ENCODE measurements at places on chromosomes 1 and 21.

- DNase-seq, result peak; percentile 21
Observed at GRCh38 chr1:180720753-180721152, 88.9 kb downstream of the XPR1 start.

DNA sequence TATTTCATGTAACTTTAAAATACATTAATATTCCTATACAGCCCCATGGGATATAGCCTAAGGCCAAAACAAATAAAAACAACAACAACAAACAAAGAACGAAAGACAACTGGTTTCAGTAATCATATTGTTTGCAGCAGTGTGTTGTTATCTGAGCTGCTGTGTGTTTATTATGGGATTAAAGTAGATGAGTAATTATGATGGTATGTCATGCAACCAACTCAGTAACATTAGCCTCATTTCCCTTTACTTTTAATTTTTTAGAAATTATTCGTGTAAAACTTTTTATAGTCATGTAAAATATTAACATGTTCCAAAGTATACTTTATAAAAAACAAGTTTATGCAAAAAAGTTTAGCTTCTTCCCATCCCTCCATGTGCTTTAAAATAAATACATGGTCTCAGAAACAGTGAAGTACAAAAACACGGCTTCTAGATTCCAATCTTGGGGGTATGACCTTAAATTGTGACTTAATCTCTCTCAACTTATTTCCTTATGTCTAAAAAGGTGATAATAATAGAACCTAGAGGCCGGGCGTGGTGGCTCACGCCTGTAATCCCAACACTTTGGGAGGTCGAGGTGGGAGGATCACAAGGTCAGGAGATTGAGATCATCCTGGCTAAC lies 176.1 kb downstream of the SLC45A1 start:
- DNase-seq, result no peak

- DNase-seq, result peak; percentile 46
Observed at GRCh38 chr1:226325178-226325577, 16.2 kb upstream of the LIN9 start.

DNA sequence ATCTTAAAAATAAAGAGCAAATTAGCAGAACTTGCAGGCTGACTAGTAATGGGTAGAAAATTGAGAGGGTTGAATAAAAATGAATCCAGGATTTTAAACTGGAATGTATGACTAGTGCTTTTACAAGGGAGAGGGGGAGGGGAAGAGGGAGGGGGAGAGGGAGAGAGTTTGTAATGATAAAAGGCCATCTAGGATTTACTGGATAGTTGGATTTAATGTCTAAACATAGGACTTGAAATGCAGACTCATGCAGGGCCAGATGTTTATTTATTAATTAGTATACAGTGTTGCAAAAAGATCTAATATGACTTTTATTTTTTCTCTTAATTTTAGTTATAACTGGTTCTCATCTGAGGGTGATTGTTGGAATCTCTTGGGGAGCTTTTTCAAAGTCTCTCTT lies 4.3 kb downstream of the ZNF326 start:
- DNase-seq, result no peak

GRCh38 chr21:38679534-38679933 lies 126.2 kb upstream of the ETS2 start:
- DNase-seq, result peak; percentile 23

DNA sequence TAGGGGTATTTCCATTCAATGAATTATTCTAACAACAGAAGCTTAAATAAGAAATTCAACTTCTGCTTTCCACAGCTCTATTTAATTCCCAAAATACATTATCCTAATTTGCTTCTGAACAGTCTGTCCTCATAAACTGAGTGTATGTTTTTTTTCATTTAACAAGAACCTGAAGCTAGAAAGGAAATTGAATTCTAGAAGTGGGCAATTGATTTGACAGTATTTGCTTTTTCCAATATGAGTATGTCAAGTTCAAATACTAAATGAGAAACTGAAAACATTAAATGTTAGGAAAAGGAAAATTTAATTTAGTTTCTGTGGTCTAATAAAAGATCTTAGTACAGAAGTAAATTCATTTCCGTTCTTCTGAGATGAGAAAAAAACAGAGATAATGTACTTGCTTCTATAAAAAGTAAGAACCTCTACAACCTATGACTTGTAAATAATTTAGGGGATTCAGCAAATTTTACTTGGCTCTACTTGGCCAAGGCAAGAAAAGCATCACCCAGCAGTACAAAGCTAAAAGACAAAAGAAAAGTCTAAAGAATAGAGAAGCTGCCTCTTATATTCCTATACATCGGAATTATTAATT lies 31.1 kb downstream of the RAB3GAP2 start:
- DNase-seq, result no peak

- no peak for DNase-seq
Observed at GRCh38 chr1:187336441-187337168, 507.9 kb downstream of the PLA2G4A start.

DNA sequence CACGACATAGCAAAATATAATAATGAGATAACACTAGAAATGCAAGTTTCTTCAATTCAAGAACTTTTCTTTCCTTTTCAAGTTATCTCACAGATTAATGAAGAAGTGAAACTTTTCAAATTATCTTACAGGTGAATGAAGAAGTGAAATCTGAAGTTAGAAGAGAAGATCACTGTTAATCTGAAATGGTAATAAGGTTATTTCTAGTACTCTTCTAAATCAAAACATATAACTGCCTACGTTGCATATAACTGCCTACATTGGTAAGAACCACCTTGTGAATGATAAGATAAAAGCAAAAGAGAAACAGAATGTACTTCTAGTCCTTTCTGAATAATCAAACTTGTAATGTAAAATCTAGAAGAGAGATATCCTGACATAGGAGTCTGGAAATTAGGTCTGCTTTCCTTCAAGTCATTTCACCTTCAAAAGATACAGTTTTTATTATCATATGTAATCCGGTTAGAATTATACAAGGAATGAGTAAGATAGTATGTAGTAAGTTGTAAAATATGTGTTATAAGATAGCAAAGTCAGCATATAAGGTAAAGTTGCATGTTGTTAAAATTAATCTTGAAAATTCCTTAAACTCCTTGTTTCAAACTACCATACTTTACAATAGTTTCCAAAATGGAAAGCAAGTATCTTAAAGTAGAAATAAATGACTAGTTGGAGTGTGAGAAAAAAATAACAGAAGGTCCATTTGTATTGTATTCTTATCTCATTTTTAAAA lies 522.4 kb upstream of the ZRANB2 start:
- no peak for DNase-seq

DNA sequence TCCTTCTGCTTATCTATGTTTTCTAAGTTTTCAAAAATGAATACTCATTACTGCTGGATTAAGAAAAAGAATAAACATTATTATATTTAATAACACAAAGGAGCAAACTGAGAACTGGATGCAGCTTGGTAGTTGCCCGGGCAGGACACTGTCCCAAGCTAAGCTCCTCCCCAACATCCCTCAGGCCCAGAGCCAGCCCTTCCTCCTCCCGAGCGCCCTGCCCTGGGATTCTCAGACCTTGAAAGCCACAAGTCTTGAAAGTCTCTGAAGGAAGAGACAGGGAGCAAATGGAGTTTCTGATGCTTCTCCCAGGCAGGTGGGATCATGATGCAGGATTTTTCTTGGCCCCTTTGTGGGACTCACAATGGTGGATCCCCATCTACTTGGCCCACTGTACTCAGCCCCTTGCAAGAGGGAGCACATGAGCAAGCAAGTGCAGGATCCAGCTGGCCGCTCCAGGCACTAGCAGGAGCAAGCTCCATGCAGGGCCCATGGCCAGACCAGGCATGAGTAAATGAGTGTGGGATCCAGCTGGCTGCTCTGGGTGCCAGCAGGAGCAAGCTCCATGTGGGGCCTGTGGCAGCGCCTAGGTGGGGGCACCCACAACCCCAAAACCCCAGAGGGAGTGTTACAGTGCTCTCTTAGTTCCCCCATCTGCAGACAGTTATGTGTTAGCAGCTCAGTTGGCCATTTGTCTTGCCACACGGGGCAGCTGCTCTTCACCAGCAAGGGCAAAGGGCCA lies 32.1 kb upstream of the RAB4A start:
- DNase-seq, result peak; percentile 85

DNA sequence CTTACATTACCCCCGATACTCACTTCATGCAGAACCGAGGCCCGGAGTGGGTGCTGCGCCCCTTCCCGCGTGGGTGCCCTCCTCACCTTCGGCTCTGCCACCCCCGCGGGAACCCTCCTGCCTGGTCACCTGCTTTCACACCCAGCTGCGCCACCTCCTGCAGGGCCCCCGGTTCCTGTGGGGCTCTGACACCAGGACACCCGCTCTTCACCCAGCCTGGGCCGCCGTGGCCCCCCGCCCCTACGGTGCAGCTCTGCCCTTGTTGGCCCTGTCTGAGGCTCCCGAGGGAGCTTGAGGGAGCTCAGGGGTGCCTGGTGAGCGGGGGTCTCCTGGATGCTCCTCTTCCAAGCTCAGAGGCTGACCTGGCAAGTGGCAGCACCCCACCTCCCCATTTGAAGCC lies 19.0 kb downstream of the RRP1 start:
- no peak for DNase-seq

GRCh38 chr1:116740296-116740695 lies 13.9 kb upstream of the CD2 start:
- DNase-seq, result no peak

DNA sequence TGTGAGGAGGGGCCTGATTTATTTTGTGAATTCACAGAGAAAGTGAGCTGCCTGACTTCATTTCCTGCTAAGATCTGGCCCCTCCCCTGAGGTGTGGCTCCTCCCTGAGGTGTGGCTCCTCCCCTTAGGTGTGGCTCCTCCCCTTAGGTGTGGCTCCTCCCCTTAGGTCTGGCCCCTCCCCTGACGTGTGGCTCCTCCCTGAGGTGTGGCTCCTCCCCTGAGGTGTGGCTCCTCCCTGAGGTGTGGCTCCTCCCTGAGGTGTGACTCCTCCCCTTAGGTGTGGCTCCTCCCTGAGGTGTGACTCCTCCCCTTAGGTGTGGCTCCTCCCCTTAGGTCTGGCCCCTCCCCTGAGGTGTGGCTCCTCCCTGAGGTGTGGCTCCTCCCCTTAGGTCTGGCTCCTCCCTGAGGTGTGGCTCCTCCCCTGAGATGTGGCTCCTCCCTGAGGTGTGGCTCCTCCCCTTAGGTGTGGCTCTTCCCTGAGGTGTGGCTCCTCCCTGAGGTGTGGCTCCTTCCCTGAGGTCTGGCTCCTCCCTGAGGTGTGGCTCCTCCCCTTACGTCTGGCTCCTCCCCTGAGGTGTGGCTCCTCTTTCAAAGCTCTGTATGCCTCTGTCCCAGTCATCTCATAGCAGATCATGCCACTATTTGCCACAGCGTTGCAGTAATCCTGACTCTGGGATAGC lies 26.9 kb upstream of the LRRC3 start:
- peak; percentile 47 for DNase-seq

- DNase-seq, result no peak
Observed at GRCh38 chr1:30701258-30701633, 22.1 kb downstream of the MATN1 start.

DNA sequence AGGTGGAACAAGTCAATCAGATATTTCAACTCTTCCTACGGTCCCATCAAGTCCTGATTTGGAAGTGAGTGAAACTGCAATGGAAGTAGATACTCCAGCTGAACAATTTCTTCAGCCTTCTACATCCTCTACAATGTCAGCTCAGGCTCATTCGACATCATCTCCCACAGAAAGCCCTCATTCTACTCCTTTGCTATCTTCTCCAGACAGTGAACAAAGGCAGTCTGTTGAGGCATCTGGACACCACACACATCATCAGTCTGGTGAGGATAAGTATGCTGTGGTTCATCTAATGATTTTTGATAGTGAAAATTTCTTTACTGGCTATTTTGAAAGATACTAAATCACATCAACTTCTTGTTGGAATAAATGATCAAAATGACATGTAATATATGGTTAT lies 67.7 kb upstream of the MPC2 start:
- DNase-seq, result no peak

DNA sequence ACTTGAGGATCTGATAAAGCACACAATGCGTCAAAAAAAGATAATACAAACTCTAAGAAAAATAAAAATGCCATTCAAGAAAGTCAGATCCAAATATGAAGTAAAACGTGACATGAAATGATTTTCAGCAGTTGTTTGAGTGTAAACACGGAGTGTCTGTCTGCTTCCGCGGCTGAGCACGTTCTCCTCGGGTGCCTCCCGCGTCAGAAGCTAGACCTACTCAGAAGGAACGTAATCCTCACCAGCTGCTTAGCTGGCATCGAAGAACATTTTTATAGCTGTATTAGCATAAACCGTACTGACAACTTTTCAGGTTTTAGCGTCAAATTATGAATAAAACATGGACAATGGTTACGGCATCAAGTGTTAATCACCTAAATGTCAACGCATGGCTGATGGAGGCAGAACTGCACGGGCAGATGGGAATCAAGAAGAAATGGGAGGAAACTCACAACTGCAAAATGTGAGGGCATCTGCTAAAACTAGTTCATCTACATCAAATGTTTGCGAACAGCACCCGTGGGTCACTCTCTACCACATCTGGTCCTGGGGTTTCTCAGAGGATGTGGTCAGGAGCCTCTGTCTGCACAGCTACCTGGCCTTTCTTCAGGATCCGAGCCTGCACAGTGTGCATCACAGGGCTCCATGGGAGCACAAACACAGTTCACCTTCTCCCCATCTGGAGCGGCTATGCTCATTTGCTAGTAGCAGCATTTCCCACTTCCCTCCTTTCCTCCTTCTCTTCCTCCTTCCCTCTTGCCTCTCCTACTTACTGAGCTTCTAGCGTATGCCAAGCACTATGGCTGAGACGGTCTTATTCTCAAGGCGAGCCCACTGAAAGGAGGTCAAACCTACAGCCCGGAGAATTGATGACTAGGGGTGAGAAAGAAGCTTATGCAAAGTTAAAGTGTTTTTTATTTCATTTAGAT lies 40.0 kb downstream of the RCAN1 start:
- DNase-seq, result no peak

GRCh38 chr1:40300651-40301050 lies 16.4 kb downstream of the COL9A2 start:
- no peak for DNase-seq

DNA sequence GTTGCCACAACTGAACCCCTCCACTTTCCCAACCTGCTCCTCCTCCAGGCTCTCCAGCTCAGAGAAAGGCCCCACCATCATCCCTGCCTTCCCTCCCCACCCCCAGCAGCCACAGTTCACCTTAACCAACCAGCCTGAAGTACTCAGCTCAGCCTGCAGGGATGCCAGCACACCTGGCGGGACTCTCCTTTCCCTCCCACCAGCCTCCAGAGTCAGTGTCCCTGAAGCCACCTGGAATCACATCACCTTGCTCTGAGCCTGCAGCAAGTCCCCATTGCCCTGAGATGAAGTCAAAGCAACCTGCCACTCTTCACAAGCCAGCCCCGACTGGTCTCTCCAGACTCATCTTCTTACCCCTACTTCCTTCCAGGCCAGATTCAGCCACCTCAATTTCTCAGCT lies 26.2 kb upstream of the ZC3H12A start:
- no peak for DNase-seq

DNA sequence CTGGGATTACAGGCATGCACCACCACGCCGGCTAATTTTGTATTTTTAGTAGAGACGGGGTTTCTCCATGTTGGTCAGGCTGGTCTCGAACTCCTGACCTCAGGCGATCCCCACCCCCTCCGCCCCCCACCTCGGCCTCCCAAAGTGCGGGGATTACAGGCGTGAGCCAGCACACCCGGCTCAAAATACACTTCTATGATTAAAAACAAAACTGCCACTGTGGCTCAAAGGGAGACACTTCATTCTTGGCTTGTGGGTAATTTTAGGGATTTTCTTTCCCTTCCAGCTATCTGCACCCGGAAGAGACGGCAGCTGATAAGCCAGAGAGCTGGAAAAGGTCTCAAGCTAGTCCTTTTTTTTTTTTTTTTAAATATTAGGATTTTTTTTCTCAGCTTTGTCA lies 24.5 kb downstream of the TMPRSS2 start:
- DNase-seq, result no peak

GRCh38 chr21:29318354-29318753 lies 19.6 kb downstream of the BACH1 start:
- peak; percentile 27 for DNase-seq
